Stimulated activated naive B cell treated with anti-CD40 and anti-IgM and Interleukin-4, amounts not matched to agents 10 μg/mL and 1 μg/mL and 100 μg/mL, for 72 hours (primary cell): ENCODE measurements at places on chromosomes 6 and 20.
A peak's percentile ranks its signal among the peaks of the same experiment; 100 is the strongest.

DNA sequence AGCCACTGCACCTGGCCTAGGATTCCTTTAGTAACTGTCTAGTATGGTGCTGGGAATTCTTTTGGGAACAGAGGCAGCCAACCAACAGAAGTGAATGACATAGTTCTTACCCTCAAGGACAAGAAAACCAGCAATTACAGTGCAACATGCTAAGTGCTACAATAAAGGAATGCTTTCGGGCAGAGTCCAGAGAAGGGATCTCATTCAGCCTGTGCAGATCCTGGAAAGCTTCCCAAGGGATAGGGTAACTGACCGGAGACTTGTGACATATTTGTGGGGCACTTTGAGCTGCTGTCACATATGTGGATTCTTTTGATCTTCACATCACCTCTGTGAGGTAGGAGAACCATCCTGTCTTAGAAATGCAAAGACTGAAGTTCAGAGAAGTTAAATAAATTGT lies 46.8 kb downstream of the C6orf15 start:
- no peak for DNase-seq

DNA sequence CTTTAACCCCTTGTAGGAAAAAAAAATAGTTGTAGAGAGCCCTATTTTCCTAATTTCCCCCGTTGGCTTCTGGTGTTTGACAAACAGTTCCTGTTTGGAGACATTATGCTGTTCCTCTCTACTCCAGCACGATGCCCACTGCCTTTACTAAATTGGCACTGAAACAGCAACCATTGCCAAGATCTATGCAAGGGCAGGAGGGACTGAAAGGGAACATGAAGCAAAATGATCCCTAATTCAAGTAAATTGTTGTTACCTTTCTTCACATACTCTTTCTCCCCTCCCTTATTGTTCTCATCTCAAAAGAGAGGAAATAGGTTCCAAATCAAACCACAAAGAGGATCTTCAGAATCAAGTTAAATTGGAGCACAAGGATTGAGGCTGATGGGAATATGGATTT lies 764.1 kb upstream of the MMS22L start:
- DNase-seq, result no peak

- DNase-seq, result no peak
These were observed 1.8 kb downstream of the FOXO3 start for GRCh38 chr6:108562503-108562993.

DNA sequence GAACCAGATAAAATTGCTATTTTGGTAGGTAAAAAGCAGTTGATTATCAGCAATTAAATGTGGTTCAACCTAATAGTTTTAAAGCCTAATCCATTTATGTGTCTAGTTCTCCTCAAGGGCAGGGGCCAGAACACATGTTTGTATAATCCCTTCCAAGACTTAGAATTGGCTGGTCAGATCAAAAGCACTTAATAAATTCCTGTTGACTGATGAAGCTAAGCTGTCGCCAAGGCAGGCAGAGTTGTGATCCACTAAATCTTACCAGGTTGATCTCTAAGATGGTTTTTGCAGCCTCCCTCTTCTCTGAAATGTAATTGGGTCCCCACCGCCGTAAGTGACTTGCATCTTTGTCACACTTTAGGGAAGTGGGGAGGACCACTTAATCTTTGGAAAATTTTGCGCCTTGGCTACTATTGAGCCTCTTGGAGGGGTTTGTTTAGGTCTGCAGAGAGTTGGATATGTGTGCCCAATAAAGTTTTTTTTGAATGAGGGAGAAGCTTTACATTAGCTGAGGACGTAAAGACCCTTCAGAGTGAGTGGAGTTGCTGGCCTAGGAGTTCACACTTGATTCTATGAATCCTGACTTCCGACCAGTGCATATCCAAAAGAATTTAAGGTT lies 65.9 kb downstream of the PHF20 start:
- no peak for DNase-seq

DNA sequence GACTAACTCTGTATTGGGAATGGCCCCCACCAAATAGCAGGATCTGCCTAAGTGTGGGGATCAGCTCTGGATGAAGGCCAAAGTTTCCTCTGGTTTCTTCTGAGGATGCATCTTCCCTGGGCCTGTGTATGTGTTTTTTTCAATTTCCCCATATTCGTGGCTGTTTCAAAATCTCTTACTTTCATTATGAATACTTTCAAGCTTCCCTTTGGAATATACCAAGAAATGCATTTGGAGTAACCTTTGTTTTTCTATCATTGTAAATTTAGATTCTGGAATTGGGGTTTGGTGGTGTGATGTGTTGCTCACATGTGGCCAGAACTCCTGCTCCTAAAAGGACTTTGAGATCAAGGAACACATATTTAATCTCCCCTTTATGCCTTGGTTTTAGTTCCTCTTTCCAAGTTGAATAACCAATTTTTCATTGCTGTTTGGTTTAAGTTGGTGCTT lies 8.4 kb downstream of the ENTPD6 start:
- DNase-seq, result no peak

- DNase-seq, result no peak
These were observed 442.4 kb upstream of the SOX4 start for GRCh38 chr6:21151119-21151518.

DNA sequence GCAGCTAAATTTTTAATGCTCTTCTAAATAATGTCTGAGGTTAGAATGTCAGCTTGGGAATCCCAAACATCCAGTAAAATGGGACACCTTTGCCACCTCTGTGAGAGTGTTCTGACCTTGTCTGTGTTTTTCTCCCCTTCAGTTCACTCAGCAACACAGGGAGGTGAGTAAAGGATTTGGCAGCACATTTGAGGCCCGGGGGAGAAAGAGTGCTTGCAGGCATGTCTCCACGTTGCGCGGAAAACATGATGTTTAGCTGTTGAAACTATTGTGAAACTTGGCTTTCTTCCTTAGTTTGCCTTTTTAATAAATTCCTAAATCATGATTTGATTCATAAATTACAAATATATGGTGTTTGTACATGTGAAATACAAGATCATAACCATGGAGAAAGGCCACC lies 707.8 kb upstream of the FLRT3 start:
- DNase-seq, result no peak

- no peak for DNase-seq
These were observed 2.1 kb downstream of the PTK6 start for GRCh38 chr20:63534831-63535651.

- DNase-seq, result no peak
These were observed 13.9 kb upstream of the KLHL31 start for GRCh38 chr6:53679446-53679933.

DNA sequence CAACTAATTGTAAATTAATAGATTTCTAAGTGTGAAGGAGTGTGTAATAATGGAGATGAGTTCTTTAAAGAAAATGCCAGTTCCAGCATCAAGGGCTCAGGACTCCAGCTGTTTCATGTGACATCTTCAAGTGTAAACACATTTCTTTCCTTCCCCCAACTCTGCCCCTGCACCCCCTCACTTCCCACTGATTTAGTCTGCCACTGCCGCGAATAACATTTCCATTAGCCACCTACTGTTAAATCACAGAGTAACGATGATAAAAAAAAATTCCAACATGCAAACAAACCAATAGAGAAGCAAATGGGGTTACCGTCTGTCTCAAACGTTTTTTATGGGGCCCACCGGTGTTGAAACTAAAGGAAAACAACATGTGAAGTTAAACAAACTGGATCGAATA lies 414.3 kb downstream of the SAMD5 start:
- no peak for DNase-seq

- no peak for DNase-seq
These were observed 7.8 kb downstream of the MDC1 start for GRCh38 chr6:30709101-30709868.

- no peak for DNase-seq
These were observed 60.4 kb downstream of the SRC start for GRCh38 chr20:37406010-37406998.

- DNase-seq, result no peak
These were observed 695.4 kb downstream of the PTPRT start for GRCh38 chr20:42494290-42494689.

- DNase-seq, result no peak
These were observed 19.6 kb downstream of the TFAP2A start for GRCh38 chr6:10395171-10395703.

DNA sequence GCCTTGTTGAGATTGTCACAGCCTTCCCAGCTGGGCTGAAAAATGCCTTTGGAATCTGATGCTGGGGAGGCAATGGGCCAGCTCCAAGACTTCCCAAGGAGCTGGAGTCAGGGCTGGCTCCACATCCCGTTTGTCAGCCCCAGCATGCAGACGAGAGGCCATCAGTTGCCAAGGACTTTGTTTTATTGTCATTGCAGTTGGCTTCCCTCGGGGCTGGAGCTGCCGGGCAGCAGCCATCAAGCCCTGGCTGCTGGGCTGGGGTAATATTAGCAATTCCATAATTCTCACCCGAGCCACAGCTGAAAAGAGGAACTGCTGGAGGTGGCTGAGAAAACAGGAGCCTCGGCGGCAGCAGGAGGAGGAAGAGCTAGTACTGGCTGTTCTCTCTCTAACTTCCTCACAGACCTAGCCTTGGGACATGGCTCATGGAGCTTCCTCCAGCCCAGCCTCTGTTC lies 182.5 kb downstream of the CDC5L start:
- DNase-seq, result no peak

GRCh38 chr6:111718326-111718725 lies 112.6 kb upstream of the TRAF3IP2 start:
- no peak for DNase-seq

- no peak for DNase-seq
These were observed 640.0 kb upstream of the GJE1 start for GRCh38 chr6:141492521-141493284.

DNA sequence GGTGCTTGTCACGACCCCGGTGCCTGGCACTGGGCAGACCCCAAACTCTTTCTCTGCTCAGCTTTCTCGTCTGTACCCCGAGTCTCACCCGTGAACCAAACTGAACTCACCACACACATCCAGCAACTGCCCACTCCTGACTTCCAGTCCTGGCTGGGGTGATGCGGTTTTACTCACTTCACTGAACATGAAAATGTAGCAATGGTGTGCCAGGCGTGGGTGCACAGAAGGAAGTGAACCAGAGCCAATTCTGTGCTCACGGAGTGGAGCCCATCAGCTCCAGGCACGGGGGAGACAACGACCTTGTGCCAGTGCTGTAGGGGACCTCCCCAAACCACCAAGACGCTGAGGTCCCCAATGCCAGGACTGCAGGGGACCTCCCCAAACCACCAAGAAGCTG lies 78.7 kb upstream of the AFDN start:
- no peak for DNase-seq

- DNase-seq, result no peak
These were observed 10.9 kb upstream of the MYB start for GRCh38 chr6:135170238-135170637.

DNA sequence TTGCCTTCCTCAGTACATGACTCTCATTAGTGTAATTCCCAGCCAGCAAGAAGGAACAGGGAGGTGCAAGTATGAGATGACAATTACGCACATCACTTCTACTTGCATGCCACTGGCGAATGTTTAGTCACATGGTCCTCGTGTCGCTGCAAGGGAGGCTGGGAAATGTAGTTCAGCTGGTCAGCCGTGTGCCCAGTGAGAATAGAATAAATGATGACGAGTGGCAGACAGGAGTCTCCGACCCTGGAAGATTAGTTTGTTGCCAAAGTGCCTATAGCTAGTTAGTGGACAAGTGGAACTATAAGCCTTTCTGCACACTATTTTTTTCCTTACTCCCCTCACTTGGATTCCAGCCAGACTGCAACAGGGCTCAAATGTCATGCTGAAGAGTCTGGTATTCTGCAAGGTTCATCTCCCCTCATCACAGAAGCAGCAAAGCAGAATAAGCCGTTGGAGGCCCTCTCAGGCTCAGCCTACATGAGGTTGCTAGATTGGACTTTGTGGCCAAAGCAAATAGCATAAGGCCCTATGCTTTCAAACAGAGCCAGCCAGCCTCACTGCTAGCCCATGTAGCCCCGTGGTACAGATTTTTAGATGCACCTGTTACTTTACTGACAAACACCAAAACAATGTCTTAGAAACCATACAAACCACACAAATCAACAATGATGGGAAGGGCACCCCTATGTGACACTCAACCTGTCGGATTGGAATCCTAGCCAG lies 9.7 kb downstream of the LINC00237 start:
- no peak for DNase-seq

- DNase-seq, result peak; percentile 80
These were observed 250.9 kb upstream of the RREB1 start for GRCh38 chr6:6856538-6857523.
